ENCODE measurements at places on chromosomes 7 and 10.
A peak's percentile ranks its signal among the peaks of the same experiment; 100 is the strongest.

GRCh38 chr7:1409555-1409954, 49.7 kb downstream of the MICALL2 start:
- DNase-seq = no peak

DNA sequence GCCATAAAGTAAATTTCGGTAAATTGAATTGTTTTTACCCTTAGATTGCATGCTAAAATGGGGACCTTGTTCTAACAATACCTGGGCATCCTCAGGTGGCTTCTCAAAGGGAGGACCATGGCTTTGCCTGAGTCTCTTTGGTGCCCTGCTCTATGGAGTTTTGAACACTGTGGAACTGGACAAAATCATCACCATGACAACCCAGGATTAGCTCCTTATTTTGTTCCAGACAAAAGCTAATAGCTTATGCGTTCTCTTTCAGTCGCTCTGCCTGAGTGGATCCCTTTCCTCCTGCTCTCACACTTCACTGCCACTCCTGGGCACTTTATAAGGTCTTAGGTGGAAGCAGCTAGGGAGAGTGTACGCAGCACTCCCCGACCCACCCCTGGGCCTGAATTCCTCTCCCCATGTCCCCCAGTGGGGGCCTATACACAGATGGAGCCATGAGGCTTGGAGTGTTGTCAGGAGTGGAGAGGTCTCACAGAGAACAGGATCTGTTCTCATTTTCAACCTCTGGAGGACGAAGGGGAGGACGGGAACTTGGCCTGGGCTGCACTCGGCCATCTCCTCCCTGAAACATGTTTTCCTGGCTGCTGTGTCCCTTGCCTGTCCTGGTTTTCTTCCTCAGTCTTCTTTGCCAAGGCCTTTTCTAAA, 19.0 kb downstream of the ADCYAP1R1 start:
- no peak for DNase-seq

DNA sequence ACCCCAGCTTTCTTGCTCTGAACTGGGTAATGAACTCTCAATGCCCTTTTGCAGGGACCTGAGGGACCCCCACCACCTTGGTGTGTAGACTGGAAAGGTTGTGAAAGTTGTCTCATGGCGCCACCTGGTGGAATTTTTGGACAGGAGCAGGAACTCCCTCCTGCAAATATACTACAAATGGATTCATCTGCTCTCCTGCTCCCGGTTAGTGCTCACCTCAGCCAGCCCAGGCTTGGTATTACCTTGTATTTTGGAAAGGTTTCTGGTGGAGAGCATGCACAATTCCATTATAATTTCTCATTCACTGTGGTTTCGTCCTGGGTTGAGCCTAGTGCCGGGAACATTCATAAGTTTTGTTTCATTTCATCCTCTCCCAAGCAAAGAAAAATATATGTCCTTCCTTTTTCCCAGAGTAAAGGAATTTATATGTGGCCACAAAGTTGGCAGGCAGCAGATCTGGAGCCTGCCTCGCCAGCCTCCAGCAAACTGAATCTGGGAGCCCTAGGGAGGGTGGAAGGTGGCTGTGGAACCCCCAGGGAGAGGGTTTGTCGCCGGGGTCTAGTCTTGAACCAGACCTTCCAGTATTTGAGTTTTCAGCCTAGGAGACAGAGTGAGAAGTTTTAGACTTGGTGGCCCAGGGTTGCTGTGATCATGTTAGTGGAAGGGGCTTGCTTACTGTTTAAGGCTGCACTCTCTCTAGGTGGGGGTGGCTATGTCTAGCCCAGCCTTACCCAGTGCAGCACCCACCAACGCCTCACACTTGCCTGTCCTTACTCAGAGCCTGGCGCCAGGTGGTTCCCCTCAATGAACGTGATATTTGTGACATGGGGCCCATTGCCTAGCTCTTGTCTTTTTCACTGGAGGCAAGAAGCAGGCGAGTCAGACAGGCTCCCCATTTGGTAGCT, 9.5 kb downstream of the FAM241B start:
- DNase-seq = peak; percentile 37

GRCh38 chr7:44247868-44248651, 47.3 kb downstream of the YKT6 start:
- no peak for DNase-seq

DNA sequence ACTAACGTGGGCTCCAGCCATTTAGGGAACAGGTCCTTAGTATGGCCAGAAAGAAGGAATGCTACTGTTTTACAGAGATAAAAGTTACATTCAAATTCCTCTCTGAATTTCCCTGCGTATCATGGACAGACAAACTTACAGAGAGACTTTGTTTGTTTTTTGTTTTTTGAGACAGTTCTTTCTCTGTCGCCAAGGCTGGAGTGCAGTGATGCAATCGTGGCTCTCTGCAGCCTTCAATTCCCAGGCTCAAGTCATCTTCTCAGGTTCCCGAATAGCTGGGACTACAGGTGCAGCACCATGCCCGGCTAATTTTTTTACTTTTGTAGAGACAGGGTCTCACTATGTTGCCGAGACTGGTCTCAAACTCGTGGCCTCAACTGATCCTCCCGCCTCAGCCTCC, 64.5 kb upstream of the MPP7 start:
- DNase-seq = no peak

GRCh38 chr7:69603351-69603750, 5.1 kb downstream of the AUTS2 start:
- no peak for DNase-seq

DNA sequence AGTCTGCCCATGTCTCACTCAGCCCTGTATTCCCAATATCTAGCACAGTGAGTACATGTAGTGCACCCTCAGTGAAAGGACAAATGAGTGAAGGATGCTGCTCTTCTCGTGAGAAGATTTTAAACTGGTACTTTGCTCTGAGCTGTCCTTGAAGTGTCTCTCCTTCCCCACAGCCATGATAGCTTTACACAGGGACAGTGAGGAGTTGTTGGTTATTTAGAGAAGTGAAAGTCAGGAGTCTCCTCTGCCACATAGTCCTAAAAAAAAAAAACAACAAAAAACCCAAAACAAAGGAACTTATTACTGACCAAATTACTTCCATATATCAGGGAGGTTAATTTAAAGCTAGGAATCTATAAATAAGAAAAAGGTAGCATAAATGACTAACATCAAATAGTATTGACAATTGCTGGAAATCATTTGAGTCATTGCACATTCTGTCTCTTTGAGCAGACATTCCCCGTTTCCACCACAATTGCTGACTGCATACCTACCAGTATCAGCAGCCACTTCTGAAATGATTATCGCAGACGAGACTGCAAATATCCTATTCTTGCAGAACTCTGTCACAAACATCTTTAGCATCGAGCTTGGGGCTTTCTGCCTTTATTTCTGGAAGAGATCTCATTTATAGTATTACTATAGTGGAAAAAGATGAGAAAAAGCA, 202.1 kb downstream of the PTEN start:
- no peak for DNase-seq

- DNase-seq = no peak
Observed at GRCh38 chr10:14089556-14090292, 241.0 kb downstream of the FRMD4A start.

GRCh38 chr7:117173035-117173770, 149.7 kb downstream of the WNT2 start:
- DNase-seq = no peak

GRCh38 chr10:72464438-72464837, 109.7 kb upstream of the DNAJB12 start:
- no peak for DNase-seq

- no peak for DNase-seq
Observed at GRCh38 chr7:47358357-47358756, 223.6 kb downstream of the TNS3 start.

GRCh38 chr10:7410862-7411670, at the start of gene SFMBT2:
Gene SFMBT2 (minus strand): TSS chr10:7411034. CDS start chr10:7381898, 29,136 bp downstream.
- peak; percentile 25 for DNase-seq

DNA sequence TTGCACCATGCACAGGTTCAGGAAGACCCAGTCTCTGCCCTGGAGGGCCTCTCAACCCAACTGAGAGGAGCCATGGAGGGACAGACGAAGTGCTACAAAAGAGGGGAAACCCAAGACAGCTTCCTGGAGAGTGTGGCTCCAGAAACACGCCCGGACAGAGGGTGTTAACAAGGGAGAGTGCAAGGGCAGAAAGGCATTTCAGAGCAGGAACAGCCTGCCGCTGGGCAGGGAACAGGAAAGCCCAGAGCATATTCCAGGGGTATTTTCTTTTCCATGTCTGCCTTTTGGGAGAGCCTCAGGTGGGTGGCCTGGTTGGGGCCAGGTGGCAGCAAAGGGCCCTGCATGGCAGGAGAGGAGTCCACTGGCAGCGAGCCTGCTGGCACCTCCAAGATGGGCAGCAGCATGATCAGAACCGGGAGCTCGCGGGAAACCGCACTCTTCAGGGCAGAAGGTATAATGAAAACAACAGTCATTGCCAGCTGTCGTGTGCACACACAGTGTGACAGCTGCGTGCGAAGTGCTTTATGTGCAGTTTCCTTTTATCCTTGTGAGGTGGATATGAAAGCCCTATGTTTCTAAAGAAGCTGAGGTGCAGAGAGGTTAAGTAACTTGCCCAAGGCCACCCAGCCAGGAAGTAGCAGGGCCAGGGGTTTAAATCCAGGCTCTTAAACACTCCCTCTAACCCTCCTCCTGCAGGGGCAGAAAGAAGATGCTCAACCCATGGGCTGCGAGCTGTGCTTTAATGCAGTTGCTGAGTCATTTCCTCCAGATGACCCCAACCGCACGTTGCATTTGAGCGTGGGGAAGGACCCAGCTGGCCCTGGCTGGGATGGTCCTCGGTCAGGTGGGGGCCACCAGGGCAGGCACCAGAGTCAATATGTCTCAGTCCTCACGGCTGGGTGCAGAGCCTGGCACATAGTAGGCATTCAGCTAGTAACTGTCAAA, 128.6 kb downstream of the OAT start:
- DNase-seq = no peak

DNA sequence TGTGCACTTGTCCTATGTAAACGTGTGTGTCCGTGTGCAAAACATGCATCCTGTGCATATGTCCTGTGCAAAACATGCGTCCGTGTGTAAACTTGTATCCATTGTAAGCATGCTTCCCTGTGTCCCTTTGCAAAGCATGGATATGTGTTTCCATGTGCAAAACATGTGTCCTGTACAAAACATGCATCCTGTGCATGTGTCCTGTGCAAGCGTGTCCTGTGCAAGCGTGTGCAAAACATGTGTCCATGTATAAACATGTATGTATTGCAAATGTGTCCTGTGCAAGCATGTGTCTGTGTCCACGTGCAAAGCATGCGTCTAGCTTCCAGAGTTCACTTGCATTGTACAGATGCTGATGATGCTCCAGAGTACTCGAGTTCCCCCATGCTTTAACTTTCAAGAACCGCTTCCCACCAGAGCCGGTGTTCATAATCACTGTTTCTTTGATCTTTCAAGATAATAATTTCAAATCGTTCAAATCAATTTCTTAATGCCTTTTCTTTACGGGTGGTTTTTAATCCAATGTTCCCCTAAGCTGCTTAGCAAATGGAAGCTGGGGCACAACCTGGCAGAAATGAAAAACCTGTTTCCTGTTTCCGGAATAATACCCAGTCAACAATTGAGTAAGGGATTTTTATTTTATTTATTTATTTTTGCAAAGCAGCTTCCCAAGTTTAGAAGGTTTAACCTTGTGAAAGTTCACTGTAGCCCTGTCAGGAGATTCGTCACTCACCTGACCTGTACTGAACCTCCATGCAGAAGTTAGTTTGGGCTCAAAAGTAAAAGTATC, 641 bp upstream of the ASB13 start:
- DNase-seq = no peak

- DNase-seq = no peak
Observed at GRCh38 chr10:100742076-100742771, 3.2 kb upstream of the PAX2 start.

DNA sequence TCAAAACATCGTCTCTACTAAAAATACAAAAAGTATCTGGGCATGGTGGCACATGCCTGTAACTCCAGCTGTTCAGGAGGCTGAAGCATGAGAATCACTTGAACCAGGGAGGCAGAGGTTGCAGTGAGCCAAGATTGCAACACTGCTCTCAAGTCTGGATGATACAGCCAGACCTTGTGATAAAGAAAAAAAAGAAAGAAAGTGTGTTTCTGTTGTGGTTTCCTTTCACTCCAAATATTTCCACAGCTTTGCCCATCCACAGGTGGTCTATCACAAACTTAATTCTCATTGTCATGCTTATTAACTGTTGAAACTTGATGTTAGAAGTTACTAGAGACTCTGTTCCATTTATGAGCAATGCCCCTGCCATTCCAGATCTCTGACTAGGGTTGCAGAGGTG, 316.0 kb upstream of the SEMA3C start:
- DNase-seq = no peak

GRCh38 chr7:122846591-122846990, 39.7 kb downstream of the CADPS2 start:
- no peak for DNase-seq

- DNase-seq = peak; percentile 61
Observed at GRCh38 chr7:91165006-91165845, 99.0 kb upstream of the FZD1 start.

GRCh38 chr7:371779-372545, 82.0 kb downstream of the FOXL3 start:
- DNase-seq = no peak

- no peak for DNase-seq
Observed at GRCh38 chr7:90995996-90996395, 268.2 kb upstream of the FZD1 start.

DNA sequence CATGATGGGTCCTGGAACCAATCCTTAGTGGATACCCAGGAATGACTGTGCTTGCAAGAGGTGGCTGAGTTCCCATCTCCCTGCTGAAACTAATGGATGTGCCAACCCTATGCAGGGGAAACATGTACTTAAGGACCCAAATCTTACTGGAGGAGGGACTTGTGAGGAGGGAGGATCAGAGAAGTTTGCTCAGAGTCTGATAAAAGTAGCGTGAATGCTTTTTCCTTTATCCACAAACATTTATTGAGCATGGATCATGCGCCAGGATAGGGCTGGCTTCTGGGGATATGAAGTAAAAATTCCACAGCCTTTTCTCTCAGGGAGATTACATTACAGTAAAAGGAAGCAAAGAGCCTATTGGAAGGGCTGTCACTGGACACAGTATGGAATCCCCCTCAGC, 358.5 kb downstream of the RPS24 start:
- no peak for DNase-seq

GRCh38 chr10:18164093-18164492, 23.9 kb downstream of the CACNB2 start:
- peak; percentile 25 for DNase-seq

DNA sequence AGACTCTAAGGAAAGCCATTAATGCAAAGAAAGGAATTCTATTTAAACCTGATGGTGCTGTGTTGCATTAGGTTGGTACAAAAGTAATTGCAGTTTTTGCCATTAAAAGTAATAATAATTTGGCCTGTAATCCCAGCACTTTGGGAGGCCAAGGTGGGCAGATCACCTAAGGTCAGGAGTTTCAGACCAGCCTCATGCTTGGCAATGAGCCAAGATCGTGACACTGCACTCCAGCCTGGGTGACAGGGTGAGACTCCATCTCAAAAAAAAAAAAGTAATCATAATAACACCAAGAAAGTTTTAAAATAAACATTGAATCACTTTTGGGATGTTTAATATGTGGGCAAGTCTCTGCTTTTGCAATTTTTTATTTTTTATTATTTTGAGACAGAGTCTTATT, 107.3 kb upstream of the FRMD4A start:
- DNase-seq = no peak

GRCh38 chr7:37601321-37601720, 82.2 kb upstream of the GPR141 start:
- no peak for DNase-seq

- no peak for DNase-seq
Observed at GRCh38 chr7:158315881-158316280, 271.7 kb downstream of the PTPRN2 start.

- DNase-seq = no peak
Observed at GRCh38 chr7:93723424-93724124, 149.1 kb upstream of the CALCR start.
